BJ (cell line): ENCODE measurements at places on chromosomes 5 and 9. TPM values are rescaled to one million over a fixed set of nuclear protein-coding genes. Genes with fewer than 3 reads are reported as not detected.

- no peak for DNase-seq
Measured at GRCh38 chr5:160702311-160702803, 149.7 kb downstream of the ATP10B start.

Gene FAM200C
- 1.6 and 2.9 TPM in 2 replicates for polyA plus RNA-seq

DNA sequence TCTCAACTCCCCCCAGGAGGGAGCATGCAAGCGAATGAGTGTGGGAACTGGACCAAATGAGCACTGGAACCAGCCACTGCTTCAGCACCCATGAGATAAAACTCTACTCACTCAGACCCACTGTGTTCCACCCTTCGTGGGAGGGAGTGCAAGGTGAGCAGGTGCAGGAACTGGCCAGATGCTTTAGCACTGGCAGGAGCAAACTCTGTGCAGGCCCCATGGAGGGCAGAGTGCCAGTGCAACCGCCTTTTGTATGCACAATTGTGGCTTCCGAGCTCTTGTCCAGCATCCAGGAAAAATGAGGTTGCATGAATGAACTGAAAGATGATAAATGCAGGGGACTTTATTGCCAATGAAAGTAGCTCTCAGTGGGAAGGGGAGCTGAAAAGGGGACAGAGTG, 67.4 kb upstream of the CCDC112 start:
- no peak for DNase-seq

Gene CDKN2B
- polyA plus RNA-seq = 4.3 and 5.2 TPM in 2 replicates

- DNase-seq = peak; percentile 35
Measured at GRCh38 chr9:111298731-111299598, 31.1 kb downstream of the OR2K2 start.

- no peak for DNase-seq
Measured at GRCh38 chr5:157303667-157304327, 37.9 kb downstream of the CYFIP2 start.
